Activated CD4-positive, alpha-beta memory T cell treated with anti-CD3 and anti-CD28 coated beads for 36 hours (primary cell): ENCODE measurements at places on chromosomes 16 and 17. TPM values are rescaled to one million over a fixed set of nuclear protein-coding genes. Genes with fewer than 3 reads are reported as not detected.
A peak's percentile ranks its signal among the peaks of the same experiment; 100 is the strongest.

- H3K4me1 ChIP-seq: peaks cover 27% of the 10 kb centered on the region
- no peak overlapping the region for H3K27ac ChIP-seq
- H3K4me3 ChIP-seq: no peak overlapping the region
- H3K27me3 ChIP-seq: no peaks in the 10 kb centered on the region
- no peak for DNase-seq
These were observed 26.9 kb upstream of the SPATA32 start for GRCh38 chr17:45288825-45289224.

DNA sequence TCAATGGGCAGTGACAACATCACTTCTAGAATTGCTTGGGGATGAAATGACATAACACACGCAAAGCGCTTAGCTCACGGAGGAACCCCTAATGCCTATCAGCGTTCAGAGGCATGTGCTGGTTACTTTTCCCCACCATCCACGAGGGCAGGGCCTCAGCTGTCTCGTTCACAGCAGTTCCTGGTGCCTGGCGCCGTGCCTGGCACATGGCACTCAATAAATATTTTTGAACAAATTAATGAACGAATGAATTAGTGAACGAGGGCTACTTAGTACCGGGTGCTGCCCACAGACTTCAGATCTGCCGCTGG, 14.1 kb upstream of the CIBAR2 start:
- no peak overlapping the region for H3K4me3 ChIP-seq
- no peaks in the 10 kb centered on the region for H3K36me3 ChIP-seq
- no peak for DNase-seq
- H3K27me3 ChIP-seq: no peaks in the 10 kb centered on the region
- peaks cover 12% of the 10 kb centered on the region for H3K4me1 ChIP-seq

- no peak for DNase-seq
- no peak overlapping the region for H3K4me3 ChIP-seq
- H3K27me3 ChIP-seq: no peaks in the 10 kb centered on the region
These were observed 431.4 kb downstream of the SHISA9 start for GRCh38 chr16:13332713-13333255.

DNA sequence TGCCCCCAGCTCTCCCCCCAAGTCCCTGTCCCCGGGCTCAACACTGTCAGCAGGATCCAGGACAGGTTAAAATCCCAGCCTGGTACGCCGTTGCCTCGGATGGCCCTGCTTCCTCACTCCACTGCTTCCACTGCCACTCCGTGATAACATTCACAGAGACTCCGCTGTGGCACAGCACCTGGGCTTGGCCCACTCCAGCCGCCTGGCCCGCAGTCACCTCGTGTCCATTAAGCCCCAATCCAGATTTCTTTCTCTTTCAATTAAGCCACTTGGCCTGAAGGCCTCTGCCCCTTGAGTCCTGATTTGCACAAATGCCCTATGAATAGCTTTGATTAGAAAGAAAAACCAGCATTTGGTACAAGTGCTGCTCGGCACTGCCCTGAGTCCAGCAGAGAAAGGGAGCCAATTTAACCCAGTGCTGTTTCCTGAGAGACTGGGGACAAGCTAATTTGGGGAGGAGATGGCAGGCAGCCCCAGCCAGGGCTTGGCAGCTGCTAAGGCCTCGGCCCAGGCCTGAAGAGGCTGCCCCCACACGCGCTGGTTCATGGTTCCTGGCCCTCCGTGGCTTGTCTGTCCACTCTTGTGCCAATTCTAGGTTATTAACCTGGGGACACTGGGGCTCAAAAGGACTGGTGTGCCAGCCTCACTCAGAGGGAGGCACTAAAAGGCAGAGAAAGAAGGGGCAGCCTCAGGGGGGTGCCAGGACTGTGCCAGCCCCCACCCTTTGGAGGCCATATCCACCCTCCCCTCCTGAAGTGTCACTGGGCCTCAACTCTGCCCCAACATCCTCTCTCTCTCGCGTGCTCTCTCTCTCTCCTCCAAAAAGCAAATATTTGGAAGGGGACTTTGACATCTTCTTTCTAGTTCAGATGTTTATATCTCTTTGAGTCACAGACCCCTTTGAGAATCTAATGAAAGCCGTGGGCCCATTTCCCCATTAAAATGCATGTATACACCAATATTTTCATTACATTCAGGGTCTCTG, 29.8 kb upstream of the SPPL2C start:
- no peaks in the 10 kb centered on the region for H3K36me3 ChIP-seq
- H3K27ac ChIP-seq: no peak overlapping the region
- H3K4me1 ChIP-seq: no peaks in the 10 kb centered on the region
- H3K27me3 ChIP-seq: peaks cover 5% of the 10 kb centered on the region
- H3K4me3 ChIP-seq: no peak overlapping the region

DNA sequence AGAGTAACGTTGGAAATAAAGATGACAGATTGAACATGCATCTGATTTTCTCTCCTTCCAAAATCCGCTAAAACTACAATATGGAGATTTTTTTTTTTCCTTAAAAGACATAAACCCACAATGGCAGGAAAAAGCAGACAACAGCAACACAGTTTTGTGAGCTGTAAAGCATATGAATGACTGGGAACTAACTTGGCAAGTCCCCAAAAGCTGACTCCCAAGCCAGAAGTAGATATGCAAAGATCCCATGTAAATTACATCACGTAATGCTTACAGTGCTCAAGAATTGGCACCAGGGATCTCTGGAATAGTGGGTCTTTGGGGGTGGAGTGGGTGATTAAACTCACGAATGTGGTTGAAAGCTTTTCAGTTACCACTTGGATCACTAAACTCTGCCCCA, 106.6 kb downstream of the ELAC2 start:
- H3K4me3 ChIP-seq: no peak overlapping the region
- DNase-seq: no peak
- H3K27ac ChIP-seq: no peak overlapping the region
- no peaks in the 10 kb centered on the region for H3K36me3 ChIP-seq
- no peaks in the 10 kb centered on the region for H3K4me1 ChIP-seq

DNA sequence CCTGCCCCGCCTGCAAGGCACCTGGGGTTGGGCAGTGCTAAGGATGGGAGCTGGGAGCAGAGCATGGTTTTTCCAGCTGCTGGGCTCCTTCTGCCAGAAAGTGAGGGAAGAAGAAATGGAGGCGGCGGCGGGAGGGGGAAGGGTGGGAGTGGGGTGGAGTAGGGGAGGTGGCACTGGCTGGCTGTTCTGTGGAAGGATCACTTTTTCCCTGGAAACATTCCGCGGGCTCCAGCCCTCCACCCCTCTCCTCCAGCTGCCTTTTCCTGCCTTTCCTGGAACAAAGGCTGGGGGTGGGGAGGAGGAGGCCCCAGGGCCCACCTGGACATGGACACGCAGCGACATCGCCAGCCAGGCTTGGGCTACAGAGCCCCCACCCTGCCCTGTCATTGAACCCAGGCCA, 41.1 kb downstream of the CFAP20 start:
- no peaks in the 10 kb centered on the region for H3K36me3 ChIP-seq
- no peaks in the 10 kb centered on the region for H3K4me1 ChIP-seq
- no peak overlapping the region for H3K27ac ChIP-seq
- DNase-seq: no peak
- no peaks in the 10 kb centered on the region for H3K27me3 ChIP-seq
- H3K4me3 ChIP-seq: no peak overlapping the region

DNA sequence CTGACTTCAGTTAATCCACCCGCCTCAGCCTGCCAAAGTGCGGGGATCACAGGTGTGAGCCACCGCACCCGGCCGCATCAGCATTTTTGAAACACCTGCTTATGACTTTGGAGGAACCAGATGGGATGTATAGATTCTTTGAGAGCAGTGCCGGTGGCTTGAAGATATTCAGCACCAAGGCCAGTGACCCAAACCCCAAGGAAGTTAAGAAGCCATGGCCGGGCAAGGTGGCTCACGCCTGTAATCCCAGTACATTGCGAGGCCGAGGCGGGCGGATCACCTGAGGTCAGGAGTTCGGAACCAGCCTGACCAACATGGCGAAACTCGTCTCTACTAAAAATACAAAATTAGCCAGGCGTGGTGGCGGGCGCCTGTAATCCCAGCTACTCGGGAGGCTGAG, 43.9 kb downstream of the TRARG1 start:
- no peak for DNase-seq
- no peaks in the 10 kb centered on the region for H3K27me3 ChIP-seq
- H3K4me1 ChIP-seq: no peaks in the 10 kb centered on the region
- H3K36me3 ChIP-seq: no peaks in the 10 kb centered on the region
- no peak overlapping the region for H3K4me3 ChIP-seq
- H3K27ac ChIP-seq: no peak overlapping the region

- peak within 1 kb of the TSS; percentile 95 for H3K4me3 ChIP-seq
- no peaks in the 10 kb centered on the region for H3K27me3 ChIP-seq
- peaks cover 50% of the 10 kb centered on the region for H3K4me1 ChIP-seq
- DNase-seq: peak; percentile 94
- peak within 1 kb of the TSS; percentile 100 for H3K27ac ChIP-seq
These were observed at the start of gene DDX42 for GRCh38 chr17:63774141-63774968. TSS of gene DDX42 (plus strand) at chr17:63774170. CDS start at chr17:63787050, 12,880 bp downstream.

DNA sequence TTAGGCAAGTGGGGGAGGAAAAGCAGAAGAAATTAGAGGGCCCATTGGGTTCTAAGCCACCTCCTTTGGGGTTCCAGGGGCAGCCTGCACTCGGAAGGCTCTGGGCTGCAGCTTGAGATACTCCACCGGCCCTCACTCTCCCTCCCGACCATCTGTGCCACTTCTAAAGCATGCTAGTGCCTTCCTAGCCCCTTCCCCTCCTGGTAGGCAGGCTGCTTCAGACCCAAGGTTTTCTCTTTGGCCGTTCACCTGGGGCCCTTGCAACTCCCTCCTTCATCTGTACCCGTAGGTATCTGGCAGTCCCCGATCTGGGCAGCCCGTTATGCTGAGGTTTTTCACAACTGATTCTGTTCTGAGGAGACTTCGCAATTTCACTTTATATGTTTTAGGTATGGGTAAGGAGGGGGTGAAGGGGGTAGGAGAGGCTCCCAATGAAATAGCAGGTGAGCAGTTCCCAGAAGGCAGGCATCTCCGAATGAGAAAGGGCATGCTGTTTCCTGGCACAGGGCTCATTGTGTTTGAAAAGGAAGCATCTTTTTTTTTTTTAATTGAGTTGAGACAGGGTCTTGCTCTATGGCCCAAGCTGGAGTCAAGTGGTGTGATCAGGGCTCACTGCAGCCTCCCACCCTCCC, 98.7 kb downstream of the RAB11FIP4 start:
- H3K4me3 ChIP-seq: peak overlapping the region; percentile 85
- no peaks in the 10 kb centered on the region for H3K27me3 ChIP-seq
- peaks cover 70% of the 10 kb centered on the region for H3K4me1 ChIP-seq
- DNase-seq: no peak
- H3K36me3 ChIP-seq: no peaks in the 10 kb centered on the region
- peak overlapping the region; percentile 64 for H3K27ac ChIP-seq

DNA sequence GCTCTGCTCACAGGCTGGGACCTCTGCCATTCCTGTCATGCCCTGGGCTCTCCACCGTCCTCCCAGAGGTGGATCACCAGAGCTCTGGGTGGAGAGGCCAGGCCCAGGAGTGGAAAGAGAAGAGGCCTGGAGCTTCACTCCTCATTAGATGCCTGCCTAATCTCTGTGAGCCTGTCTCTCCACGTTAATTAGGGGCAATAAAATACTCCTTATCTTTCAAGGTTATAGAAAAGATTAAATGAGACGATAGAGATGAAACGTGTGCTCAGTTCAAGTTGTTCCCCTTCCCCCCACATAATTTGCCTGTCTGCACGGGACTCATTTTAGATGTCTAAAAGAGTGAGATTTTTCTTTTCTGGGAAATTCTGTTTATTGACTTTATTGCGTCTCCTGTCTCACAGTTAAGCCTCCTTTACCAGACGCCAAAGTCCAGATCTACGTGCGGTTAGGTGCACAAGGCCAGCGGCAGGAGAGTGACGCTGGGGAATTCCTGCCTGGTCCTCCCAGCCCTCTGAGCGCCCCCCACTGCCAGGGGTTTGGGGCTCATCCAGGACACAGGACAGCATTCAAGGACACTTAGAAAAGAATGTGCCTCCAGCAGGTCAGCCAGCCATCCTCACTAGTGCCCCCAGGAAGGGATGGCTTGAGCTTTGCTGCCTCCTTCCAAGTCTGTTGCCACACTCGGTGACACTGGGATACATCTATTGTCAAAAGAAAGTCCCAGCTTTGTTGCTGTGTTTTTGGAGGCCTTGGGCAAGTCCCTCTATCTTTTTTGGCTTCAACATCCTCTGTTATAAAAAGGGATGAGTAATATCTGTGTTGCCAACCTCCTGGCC, 42.3 kb downstream of the TBX4 start:
- H3K27me3 ChIP-seq: peaks cover 5% of the 10 kb centered on the region
- H3K4me3 ChIP-seq: no peak overlapping the region
- H3K4me1 ChIP-seq: peaks cover 2% of the 10 kb centered on the region

DNA sequence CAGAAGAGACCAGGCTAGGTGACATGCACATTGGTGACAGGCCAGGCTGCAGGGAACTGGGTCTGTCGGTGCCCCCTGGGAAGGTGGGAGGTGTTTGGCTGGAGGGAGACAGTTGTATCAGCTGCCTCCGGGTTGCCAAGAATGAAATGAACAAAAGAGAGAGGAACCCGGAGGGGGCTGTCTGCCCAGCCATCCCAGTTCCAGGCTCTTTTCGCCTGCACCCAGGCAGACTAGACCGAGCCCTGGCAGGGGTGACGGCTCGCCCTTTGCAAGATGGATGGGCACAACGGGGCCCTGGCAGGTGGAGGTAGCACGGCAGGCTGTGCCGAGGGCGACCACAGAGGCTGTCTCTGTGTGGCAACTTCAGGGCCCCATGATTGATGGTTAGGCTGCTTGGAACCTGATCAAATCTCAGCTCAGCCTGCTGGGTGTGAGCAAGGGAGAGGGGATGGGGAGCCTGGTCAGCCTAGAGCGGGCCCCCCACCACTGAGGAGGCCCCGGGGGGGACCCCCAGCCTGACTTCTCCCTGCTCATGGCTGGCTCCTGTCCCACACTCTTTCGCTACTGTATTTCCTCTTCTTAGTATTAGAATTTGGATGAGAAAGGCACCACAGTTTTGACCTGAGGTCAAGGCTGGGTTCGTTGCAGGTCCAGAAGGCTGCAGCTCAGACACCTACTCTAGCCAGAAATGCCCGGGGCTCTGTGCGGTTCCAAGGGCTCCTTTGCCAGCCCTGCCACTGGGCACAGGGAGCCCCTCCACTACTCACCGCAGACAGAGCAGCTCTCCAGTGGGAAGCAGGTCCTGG, 118.9 kb upstream of the CHMP6 start:
- peaks cover 22% of the 10 kb centered on the region for H3K36me3 ChIP-seq
- no peak for DNase-seq
- H3K27ac ChIP-seq: no peak overlapping the region
- no peaks in the 10 kb centered on the region for H3K27me3 ChIP-seq
- peaks cover 60% of the 10 kb centered on the region for H3K4me1 ChIP-seq

- H3K36me3 ChIP-seq: no peaks in the 10 kb centered on the region
- no peaks in the 10 kb centered on the region for H3K4me1 ChIP-seq
- no peak overlapping the region for H3K27ac ChIP-seq
- H3K27me3 ChIP-seq: no peaks in the 10 kb centered on the region
- no peak for DNase-seq
- no peak overlapping the region for H3K4me3 ChIP-seq
These were observed 662.5 kb upstream of the SOX9 start for GRCh38 chr17:71458322-71458721.

GRCh38 chr16:84730406-84731106, 30.8 kb downstream of the USP10 start:
- H3K36me3 ChIP-seq: peaks cover 2% of the 10 kb centered on the region
- peak; percentile 37 for DNase-seq
- H3K27me3 ChIP-seq: no peaks in the 10 kb centered on the region

Gene NOG
- total RNA-seq: 0.12 TPM

Gene CLDN6
- total RNA-seq: not detected

Gene PPP1R27
- not detected for total RNA-seq

Gene WIPF2
- 20.6 TPM for total RNA-seq

Gene AHSP
- total RNA-seq: not detected

Gene HOXB7
- total RNA-seq: 0.44 TPM

Gene CTRB2
- not detected for total RNA-seq

Gene RNF135
- 7.3 TPM for total RNA-seq
